ENCODE measurements at places on chromosomes 16 and 17.

- no peaks in the 10 kb centered on the region for H3K36me3 ChIP-seq
- no peak overlapping the region for H3K4me3 ChIP-seq
- no peak overlapping the region for H3K27ac ChIP-seq
- H3K4me1 ChIP-seq = no peaks in the 10 kb centered on the region
Observed at GRCh38 chr17:4175921-4176807, 33.2 kb downstream of the CYB5D2 start.

DNA sequence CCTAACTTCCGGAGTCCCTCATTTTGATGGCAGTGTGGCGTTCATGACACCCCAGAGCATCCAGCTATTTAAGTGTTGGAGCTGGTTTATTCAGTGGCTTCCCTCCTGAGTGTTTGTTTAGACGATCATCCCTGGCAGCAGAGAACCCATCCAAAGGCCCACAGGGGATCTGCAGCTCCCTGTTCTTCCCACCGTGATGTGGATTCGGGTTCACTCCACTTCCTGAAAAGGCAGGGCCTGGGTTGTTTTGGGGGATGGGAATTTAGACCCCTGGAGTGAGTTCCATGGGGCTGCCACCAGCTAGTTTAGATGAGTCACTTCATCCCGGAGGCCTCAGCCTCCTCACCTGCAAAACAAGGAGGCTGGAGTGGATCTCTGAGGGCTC, 2.3 kb downstream of the KSR1 start:
- no peak overlapping the region for H3K27ac ChIP-seq
- H3K4me1 ChIP-seq = peaks cover 36% of the 10 kb centered on the region
- no peaks in the 10 kb centered on the region for H3K36me3 ChIP-seq
- DNase-seq = no peak
- no peak overlapping the region for H3K4me3 ChIP-seq

DNA sequence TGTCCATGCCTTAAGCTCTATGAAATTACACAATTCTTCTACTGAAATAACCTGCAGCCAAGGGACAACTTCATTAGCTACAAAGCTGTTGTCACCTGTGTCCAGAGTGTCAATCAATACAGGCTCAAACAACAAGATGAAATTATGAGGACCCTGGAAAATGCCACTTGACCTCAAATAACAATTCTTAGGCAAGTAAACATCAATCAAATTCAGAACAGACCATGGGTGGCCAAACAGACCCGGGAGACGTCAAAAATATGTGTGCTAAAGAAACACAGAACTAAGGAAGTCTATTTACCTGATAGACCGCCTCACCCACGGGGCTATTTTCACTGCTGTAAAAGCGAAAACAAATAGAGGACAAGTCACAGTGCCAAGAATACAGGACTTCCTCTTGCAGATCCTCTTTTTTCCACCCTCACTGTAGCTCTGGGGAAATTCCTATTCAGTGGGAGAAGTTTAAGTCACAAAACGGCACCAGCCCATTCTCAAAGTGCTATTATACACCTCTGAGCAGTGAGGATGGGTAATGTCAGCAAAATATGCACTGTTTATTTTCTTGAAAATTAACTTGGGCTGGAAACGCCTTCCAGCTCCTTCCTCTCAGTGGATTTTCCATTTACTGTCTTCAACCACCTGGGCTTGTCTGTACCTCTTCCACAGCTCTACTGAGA, 2.7 kb downstream of the LITAF start:
- no peak for DNase-seq
- H3K36me3 ChIP-seq = no peaks in the 10 kb centered on the region
- H3K27ac ChIP-seq = no peak overlapping the region
- no peaks in the 10 kb centered on the region for H3K27me3 ChIP-seq

- H3K27me3 ChIP-seq = no peaks in the 10 kb centered on the region
- H3K27ac ChIP-seq = no peak overlapping the region
- DNase-seq = no peak
- H3K4me1 ChIP-seq = no peaks in the 10 kb centered on the region
- no peak overlapping the region for H3K4me3 ChIP-seq
Observed at GRCh38 chr16:53489755-53490154, 13.3 kb downstream of the AKTIP start.

DNA sequence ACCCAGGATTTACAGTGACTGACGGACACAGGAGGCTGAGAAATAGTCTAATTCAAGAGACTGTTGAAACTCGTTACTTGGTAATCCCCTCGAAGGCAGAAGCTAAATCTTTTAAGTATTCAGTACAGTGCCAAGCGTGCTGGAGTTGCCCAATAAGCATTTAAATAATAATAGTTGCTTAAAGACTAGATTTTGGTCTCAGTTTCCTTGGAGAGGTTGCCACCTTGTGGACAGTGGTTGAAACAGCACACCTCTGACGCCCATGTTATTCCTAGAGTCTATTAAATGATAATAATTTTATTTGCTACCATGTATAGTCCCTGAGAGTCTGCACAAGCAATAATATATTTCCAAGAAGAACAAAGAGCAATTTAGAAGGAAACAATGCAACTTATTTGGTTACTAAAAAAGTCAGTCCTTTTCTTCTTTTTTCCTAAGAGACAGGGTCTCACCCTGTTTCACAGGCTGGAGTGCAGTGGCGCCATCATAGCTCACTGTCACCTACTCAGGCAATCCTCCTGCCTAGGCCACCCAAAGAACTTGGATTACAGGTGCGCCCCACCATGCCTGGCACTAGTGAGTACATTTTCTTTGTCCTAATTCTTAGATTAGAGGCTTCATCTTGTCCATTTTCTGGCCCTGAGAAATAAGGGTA, 138.0 kb upstream of the NUDT7 start:
- H3K27ac ChIP-seq = no peak overlapping the region
- H3K36me3 ChIP-seq = no peaks in the 10 kb centered on the region
- no peaks in the 10 kb centered on the region for H3K27me3 ChIP-seq
- peak; percentile 52 for DNase-seq

GRCh38 chr17:77476931-77477805, 336.4 kb downstream of the SEC14L1 start:
- H3K27ac ChIP-seq = peak overlapping the region; percentile 63
- H3K4me3 ChIP-seq = no peak overlapping the region
- peaks cover 36% of the 10 kb centered on the region for H3K4me1 ChIP-seq
- no peaks in the 10 kb centered on the region for H3K27me3 ChIP-seq

DNA sequence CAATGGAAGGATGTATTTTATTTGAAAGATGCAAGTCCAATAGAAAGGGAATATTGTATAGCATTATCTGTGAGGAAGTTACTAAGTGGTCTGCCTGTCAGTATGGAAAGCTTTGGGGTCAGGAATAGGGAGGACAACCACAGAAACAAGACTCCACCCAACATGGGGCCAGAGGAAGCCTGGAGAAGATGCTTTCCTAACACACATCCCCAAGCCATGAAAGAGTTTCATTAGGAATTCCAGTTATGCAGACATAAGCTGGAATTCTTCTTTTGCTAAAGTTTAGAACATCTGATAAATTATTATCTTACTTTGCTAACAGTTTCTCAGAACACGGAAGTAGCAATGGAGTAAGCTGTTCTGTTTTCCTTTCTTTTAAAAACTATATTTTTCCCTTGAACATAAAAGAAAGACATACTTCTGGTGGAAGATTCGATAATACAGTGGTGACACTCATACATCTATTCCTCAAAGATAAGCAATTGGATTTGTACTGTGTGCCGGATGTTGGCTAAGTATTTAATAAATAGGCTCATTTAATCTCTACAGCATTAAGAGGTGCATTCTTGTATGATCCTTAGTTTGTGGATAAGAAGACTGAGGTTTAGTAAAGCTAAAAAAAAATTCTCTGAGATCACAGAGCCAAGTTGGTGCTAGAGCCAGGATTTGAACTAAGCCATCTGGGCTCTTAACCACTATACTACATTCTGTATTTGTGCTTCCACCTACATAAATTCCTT, 51.0 kb upstream of the GAS7 start:
- no peak overlapping the region for H3K27ac ChIP-seq
- no peaks in the 10 kb centered on the region for H3K36me3 ChIP-seq
- no peak for DNase-seq
- no peaks in the 10 kb centered on the region for H3K4me1 ChIP-seq
- no peak overlapping the region for H3K4me3 ChIP-seq

- DNase-seq = no peak
- H3K4me1 ChIP-seq = peaks cover 14% of the 10 kb centered on the region
- H3K27me3 ChIP-seq = no peaks in the 10 kb centered on the region
- H3K4me3 ChIP-seq = no peak overlapping the region
- H3K27ac ChIP-seq = peak overlapping the region; percentile 75
Observed at GRCh38 chr17:78176548-78177025, 8.2 kb downstream of the SYNGR2 start.

DNA sequence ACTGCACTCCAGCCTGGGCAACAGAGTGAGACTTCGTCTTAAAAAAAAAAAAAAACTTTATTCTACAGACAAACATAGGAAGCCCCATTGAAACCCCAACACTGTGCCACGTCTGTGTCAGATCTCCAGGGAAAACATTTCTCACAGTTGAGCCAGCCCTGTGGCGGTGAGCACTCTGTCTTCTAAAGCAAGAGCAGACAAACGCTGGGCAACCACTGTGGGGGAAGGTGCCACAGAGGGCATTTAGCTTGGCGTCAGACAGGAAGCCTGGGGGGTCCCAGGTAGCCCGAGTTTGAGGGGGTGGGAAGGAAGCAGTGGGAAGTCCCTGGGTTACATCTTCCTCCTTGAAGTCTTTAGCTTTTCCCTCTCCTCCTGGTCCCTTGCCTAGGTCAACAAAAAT, 16.0 kb downstream of the C17orf100 start:
- no peak for DNase-seq
- no peak overlapping the region for H3K27ac ChIP-seq
- H3K36me3 ChIP-seq = no peaks in the 10 kb centered on the region
- no peaks in the 10 kb centered on the region for H3K4me1 ChIP-seq

DNA sequence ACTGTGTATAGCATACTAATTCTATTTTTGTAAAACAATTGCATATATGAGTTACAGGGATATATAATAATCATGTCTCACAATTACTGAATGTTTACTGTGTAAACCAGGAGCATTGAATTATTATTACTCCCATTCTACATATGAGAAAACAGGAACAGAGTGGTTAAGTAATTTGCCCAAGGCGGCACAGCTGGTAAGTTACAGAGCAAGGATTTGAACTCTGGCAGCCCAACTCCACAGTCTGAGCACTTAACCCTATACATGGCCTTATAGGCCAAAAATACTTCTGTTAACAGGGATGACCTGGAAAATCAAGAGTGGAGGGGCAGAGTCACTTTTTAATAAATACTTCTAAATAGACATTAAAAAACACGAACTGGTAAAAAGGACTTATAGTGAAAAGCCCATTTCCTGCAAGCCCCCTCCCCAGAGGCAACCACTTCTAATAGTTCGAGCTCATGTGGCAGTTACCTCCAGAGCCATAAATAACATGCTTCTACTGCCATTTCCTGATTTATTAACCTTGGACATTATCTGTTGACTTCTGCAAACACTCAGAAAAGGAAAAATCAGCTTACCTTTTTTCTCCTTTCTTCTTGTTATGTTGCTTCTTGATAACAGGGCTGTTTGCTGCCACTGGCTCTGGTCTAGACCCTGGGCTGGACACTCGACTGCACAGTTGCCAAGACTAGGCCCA, 22.1 kb upstream of the ADGRG1 start:
- no peaks in the 10 kb centered on the region for H3K36me3 ChIP-seq
- no peak for DNase-seq
- H3K27ac ChIP-seq = peak overlapping the region; percentile 82
